ENCODE measurements at places on chromosomes 1 and 21.
A peak's percentile ranks its signal among the peaks of the same experiment; 100 is the strongest.

DNA sequence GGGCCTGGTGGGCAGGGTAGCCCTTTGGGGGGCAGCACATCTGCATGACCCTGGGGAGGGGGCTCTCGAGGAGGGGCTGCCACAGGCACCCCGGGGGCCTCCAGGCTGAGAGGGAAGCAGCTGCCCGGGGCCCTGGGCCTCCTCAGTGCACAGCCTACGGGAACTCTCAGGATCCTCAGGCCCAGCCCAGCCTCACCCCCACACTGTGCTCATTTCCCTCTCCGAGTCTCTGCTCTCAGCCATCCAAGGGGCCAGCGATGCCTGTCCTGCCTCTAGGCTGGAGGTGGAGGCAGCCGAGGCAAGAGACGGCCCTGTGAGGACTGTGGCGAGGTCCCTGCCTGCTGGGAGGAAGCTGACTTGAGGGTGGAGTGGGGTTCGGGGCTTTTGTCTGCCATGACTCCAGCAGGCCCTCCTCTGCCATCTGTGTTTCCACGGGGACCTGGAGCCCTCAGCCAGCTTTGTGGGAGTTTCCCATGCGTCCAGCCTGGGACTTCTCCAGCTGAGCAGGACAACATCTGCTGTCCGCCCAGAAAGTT is 7.2 kb upstream of the PLEKHG5 start:
- DNase-seq, result no peak

- no peak for DNase-seq
Observed at GRCh38 chr1:64006276-64007051, 197.0 kb upstream of the UBE2U start.

- no peak for DNase-seq
Observed at GRCh38 chr1:47624531-47624930, 186.7 kb downstream of the FOXD2 start.

GRCh38 chr1:161111527-161111926 is 6.3 kb downstream of the PFDN2 start:
- no peak for DNase-seq

DNA sequence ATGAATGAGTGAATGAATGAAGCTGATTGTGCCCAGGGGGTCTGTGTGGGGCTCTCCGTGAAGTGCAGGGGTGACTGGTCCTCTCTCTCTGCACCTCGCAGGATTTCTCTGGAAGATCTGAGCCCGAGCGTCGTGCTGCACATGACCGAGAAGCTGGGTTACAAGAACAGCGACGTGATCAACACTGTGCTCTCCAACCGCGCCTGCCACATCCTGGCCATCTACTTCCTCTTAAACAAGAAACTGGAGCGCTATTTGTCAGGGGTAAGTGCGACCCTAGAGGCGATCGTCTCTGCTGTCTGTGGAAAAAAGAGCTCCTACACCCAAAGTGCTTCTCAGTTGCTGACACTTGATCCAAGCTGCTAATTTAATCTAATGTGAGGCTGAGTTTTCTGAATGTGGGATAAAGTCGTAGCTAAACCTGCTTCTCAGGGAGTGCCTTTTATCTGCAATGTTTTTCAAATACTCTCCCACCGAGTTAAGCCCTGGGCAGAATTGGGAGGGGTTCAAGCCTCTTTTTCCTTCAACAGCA is 101.7 kb downstream of the HUNK start:
- DNase-seq, result no peak

- DNase-seq, result peak; percentile 65
Observed at GRCh38 chr1:156123356-156124196, 9.1 kb downstream of the LMNA start.

- no peak for DNase-seq
Observed at GRCh38 chr21:28280611-28281010, 712.1 kb downstream of the LTN1 start.

DNA sequence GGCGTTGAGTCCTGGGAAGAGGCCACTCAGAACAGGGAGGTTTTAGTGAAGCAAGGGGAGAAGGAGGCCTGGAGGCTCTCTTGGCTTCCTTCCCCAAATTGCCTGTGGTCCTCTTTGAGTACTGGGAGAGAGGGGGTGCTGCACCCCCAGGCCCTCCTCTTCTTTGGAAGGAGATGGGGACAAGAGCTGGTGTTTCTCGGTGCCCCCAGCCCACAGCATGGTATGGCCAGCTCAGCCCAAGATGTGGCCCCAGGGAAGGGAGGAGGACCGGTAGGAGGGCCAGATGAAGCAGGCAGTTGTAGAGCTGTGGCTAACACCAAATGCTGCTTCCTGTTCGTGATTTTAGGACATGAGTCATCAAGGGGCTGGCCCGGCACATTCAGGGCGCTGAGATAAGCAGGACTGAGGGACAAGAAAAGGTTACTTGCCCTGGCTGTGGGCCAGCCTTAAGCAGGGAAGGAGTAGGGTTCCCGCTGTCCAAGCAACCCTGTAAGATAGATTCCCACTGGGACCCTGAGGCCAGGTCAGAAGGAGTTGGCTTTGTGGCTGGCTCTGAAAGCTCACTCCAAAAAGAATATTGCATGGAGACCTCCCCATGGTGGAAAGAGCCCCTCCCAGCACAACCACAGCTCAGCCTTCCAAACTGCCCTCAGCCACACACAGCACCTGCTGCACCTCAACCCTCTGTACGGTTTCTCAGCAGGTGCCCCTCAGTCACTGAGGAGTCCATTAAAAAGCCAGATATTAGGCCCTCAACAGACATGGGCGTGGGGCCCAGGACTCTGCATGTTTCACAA is 4.9 kb upstream of the TNFRSF1B start:
- DNase-seq, result peak; percentile 81

GRCh38 chr1:93829061-93829460 is 49.9 kb downstream of the DNTTIP2 start:
- no peak for DNase-seq

DNA sequence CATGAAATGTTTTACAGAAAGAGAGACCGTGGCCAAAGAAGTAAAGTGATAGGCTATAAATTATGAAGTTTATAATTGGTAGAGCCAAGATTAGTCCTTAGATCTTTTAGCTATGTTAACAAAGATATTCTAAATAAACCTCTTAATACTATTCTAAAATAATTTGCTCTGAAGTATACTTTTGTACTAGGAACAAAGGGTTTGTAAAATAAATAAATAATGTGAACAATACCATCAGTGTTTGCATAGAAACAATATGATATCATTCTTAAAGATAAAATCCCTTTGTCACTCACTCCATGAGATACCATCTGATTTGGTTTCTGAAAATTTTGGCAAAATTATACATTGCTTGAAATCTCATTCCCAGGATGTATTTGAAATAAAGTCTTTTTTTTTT is 107.6 kb upstream of the UBE2U start:
- DNase-seq, result no peak
